T-helper 22 cell (primary cell): ENCODE measurements at places on chromosomes 2 and 18.

- no peak for DNase-seq
These were observed 356.2 kb downstream of the KCNJ3 start for GRCh38 chr2:155054712-155055111.

- DNase-seq: no peak
These were observed 101.8 kb downstream of the DAW1 start for GRCh38 chr2:227973241-227973640.

- DNase-seq: no peak
These were observed 81.2 kb downstream of the GFPT1 start for GRCh38 chr2:69305712-69306392.

GRCh38 chr2:217099561-217099960, 239.7 kb upstream of the TNP1 start:
- no peak for DNase-seq

GRCh38 chr2:176072292-176072669, 11.5 kb downstream of the EVX2 start:
- DNase-seq: no peak

DNA sequence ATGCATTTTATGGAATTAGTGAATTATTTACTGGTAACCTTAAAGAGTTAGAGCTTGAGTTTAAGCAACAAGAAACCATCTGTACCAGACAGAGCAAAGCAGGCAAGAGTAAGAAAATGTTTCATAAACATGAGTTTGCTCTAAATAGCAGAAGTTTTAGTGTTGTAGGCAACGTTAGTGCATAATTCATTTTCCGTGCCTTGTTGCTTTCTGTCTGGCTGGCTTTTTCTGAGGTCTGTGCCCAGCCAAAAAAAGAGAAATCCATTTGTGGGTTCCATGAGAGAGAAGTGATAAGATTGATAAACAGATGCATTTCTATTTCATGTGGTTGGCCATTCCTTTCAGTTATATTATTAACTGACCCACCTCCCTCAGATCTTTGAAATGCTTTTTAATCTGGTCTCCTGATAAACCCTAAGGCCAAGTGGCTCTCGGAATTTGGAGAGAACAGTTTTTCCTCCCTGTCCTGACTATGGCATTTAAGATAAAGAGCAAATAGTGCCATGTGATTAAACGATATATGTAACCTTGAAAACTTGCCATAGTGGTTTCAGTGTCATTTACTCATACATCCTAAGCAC, 139.5 kb upstream of the LMAN1 start:
- no peak for DNase-seq

DNA sequence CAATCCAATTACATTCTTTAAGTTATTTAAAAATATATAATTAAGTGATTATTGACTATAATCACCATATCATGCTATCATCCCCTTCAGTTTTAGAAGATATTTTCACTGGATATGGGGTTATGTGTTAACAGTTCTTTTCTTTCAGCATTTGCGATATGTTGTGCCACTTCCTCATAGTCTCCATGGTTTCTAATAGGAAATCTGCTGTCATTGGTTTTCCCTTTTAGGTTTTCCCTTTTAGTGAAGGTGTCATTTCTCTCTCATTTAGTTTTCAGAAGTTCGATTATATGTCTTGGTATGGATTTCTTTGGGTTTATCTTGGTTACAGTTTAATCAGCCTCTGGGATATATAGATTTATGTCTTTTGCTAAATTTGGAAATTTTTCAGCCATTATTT, 34.8 kb upstream of the EPG5 start:
- no peak for DNase-seq

- DNase-seq: no peak
These were observed 121.8 kb upstream of the DNAJC10 start for GRCh38 chr2:182594286-182594685.

DNA sequence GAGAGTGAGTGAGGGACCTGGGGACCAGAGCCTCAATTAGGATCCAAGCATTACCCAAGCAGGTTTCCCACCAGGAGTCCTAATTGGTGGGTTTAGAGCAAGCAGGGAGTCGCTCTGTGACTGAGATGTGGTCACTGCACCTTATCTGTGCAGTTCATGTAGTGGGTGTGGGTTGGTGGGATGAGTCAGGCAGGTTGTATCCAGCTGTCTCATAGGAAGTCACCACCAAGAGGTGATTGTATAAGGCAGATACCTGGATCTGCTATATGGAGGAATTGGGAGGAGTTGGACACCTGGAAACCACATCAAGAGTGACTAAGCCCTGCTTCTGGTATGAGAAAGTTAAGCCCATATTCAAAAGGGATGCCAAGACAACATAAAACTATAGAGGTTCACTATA, 106.8 kb downstream of the ARHGAP28 start:
- no peak for DNase-seq

DNA sequence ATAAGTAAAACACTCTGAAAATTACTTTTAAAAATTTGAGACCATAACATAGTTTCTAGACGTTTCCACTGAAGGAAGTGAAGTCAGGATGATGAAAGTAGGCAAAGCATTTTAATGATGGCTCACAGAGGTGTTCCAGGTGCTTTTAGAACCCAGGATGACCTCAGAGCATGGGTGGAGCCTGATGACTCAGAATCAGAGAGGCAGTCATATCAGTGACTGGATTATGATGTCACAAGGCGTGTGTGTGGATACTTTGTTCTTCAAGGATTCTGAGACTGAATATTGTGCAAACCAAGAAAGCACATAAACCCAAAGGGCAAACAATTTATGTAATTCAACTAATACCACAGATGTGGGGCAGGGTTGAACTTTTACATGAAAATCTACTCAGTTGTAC, 208.0 kb upstream of the FBXO11 start:
- no peak for DNase-seq

DNA sequence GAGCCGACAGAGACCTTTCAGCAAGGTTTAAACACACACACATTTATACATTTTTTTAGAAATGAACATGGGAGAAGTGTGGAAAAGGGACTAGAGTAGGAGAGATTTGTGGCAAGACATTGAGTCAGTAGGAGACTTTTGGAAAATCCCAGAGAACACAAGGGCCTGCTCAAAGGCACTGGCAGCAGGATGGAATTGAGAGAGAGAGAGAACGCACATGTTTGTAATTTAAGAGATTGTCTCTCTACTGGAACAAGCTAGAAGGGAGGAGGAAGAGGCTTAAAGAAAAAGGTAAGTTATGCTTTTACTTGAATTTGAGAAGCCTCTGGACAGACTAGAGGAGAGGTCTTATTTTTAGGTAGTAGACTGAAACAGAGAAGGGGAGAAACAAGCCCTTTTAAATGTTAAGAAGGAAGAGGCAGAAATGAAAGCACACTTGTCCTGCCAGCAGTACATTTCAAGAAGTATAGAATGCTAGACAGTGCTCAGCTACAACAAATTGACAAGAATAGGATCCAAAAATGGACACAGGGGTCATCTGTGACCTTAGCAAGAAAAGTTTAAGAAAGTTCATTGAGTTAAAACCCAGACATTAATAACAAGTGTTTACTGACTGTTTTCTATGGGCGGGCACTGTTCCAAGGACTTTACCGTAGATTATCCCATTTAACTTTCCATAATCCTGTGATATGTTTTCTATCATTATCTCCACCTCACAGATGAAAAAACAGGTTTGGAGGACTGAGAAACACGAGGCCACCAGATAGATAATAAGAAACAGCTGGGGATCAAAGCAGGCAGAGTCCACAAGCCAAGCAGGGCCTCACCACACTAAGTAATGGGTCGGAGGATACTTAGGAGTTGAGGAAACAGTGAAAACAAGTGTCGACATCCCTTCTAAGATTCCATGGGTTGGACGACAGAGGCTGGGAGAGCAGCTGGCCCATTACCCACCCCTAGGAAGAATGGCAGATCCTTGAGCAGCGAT, 306.5 kb upstream of the NRP2 start:
- no peak for DNase-seq

- DNase-seq: no peak
These were observed 615.8 kb downstream of the ARHGAP15 start for GRCh38 chr2:143745060-143745459.

- no peak for DNase-seq
These were observed 536 bp downstream of the XDH start for GRCh38 chr2:31413862-31414550.

DNA sequence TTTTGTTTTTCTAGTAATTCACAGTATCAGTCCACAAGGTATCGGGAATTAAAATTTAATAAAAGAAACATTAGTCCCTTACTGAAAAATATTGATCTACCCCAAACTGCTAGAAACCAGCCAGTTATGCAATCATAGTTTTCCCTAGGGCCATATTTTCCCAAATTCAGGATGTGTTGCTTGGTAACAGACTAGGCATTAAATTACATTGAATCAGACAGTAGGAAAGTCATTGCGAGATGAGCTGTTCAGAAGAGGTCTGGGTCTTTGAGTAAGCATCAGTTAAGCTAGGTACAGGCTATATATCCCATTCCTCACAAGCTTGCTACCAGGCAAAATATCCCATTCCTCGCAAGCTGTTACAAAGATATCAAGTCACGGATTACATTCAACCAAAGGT, 123.0 kb upstream of the CCDC150 start:
- DNase-seq: no peak

DNA sequence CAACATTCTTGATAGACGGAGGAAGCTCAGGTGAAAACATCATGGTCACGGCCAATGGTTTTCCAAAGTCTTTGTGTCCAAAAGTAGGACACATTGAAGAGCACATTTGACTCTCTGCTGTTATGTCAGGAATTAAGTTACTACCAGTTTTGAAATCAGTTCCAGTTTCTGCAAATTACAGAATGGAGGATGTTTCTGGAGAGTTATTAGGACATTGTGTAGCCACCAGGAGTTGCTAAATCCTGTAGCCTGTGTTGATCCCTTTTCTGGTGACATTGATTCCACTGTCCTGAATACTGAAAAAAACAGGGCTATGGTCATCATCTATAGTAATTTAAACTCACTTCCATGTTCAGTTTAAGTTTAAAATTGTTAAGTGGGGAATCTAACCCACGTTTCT, 15.3 kb downstream of the UPP2 start:
- DNase-seq: no peak

GRCh38 chr18:52422985-52423601, 83.1 kb downstream of the DCC start:
- no peak for DNase-seq

GRCh38 chr2:28558158-28558820, 62.4 kb downstream of the PLB1 start:
- no peak for DNase-seq

GRCh38 chr2:50116096-50117010, 915.6 kb downstream of the NRXN1 start:
- DNase-seq: no peak

GRCh38 chr2:65615602-65616001, 183.2 kb upstream of the SPRED2 start:
- DNase-seq: no peak

DNA sequence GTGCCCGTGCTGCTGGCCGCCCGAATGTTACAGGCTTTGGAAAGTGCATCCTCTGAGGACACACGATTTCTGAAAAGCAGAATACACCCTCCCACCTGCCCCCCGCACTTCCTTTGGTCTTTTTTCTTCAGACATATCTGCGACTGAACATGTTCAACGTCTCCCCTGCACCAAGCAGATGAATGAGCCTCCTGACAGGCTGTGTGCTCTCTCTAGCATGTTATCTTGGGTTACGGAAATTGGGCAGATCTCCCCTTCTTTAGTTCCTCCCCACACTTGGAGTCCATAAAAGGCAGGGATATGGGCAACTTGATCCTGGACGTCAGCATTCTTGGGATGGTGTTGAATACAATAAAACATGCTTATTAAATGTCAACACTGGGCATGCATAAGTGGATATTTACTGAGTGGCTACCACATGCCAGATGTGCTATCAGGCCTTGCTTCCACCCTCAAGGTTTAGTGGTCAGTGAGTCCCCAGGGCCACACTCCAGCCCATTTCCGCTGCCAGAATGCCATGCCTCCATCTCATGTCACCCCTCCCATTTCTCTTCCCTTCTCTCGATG, 130.4 kb downstream of the TRIM43 start:
- no peak for DNase-seq

GRCh38 chr18:34709750-34710441, at the start of gene DTNA:
Gene DTNA, plus strand, starts transcription at chr18:34710298. Its CDS starts 45,679 bp downstream, at chr18:34755977.
- DNase-seq: no peak

- DNase-seq: no peak
These were observed 335.9 kb upstream of the NT5C1B start for GRCh38 chr2:18925296-18925695.

DNA sequence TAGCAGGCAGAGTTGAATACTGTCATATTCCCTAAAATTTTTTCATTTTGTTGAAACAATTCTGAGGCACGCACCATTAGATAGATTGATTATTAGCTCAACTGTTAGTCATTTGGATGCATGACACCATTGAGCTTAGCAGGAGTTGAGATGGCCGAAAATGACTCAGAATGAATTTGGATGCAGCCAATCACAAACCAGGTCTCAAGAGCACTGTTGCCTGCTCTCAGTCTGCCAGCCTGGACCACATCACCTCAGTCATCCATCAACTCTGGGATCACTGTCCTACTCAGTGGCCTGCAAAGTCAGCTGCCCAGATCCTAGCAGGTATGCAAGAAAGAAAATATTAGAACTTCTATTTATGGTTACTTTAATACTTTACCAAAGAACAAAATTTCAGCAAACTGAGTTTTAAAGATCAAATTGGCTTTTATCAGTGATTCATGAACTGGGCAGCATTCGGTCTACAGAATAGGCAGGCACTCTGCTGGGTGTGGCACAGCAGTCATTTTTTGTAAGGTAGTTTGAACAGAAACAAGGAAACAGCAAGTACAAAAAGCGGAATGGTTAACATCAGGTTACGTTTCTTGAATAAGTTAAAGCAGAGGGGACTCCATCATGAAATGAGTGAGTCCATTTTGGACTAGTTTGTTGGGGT, 152.7 kb upstream of the ARHGAP28 start:
- DNase-seq: no peak

DNA sequence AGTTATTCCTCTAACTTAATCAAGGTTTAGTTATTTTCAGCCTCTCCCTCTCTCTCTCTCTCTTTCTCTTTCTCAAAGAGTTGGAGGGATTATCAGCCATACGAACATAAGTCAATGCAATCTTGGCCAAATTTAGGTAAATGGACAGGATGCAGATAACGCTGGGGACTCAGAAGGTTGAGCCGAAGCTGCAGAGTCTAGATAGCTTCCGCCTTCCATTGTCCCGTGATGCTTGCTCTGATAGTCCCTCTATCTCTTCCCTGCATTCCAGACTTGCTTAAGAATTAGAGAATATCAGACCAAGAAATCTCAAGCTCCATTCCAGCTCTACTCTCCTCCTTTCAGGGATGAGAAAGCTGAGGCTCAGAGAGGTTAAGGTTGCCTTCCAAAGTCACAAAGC, 502.8 kb upstream of the TNP1 start:
- no peak for DNase-seq

DNA sequence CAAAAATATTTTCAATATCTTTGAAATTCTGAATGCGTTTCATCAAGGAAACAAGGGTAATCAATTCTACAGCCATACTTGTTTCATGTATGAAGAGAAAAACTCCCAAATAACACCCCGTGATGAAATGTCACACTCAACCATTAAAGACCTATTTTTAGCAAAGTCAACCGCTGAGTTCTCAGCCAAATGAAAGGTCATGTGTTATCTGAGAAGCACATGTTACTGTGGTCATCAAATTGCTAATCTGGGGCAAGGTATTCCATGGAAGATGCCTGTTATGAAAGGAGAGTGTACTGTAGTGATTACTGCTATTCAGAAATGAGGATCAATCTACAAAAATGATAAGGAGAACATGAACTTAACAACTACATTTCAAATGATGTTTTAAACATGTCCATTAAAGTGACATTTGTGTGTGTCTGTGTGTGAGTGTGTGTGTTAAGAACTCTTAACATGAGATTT, 126.7 kb downstream of the BCL2 start:
- no peak for DNase-seq

- no peak for DNase-seq
These were observed 96.0 kb upstream of the NEUROD1 start for GRCh38 chr2:181776336-181776735.
